ENCODE measurements at places on chromosomes 13 and 19.

- no peak for DNase-seq
Measured at GRCh38 chr19:19054315-19054938, 9.4 kb upstream of the SLC25A42 start.

DNA sequence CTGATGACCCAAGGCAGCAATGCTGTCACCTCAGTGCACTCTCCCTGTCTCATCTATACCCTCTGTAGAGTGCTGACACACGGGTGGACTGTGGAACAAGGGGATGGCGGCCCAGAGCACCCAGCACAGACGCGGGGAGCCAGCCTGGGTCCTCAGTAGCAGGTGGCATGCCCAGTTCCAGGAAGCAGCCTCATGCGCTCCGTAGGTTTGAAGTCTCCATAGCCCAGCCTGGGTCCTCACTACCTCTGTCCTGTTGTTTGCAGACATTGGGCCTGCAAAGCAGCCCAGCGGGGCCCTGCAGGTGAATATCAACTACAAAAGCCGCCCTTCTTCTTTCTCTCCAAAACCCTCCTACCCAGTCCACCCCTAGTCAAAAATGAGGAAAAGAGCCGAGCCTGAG, 5.0 kb upstream of the SLC7A9 start:
- DNase-seq: no peak

GRCh38 chr19:10260141-10260584, 8.1 kb downstream of the MRPL4 start:
- no peak for DNase-seq

DNA sequence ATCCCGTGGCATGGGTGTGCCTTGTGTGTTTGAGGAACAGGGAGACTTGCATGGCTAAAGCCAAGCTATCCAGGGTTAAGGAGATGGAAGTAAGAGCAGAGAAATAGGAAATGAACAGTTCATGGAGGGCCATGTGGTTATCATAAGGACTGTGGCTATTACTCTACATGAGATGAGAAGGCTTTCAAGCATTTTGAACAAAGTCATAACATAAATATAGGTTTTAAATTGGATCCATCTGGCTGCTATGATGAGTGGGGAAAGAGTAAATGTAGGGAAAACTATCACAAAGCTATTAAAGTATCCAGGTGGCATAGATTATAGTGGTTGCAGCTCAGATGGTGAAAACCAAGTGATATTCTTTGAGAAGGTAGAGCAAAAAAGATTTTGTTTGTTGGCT, 184.1 kb downstream of the PCDH17 start:
- no peak for DNase-seq

DNA sequence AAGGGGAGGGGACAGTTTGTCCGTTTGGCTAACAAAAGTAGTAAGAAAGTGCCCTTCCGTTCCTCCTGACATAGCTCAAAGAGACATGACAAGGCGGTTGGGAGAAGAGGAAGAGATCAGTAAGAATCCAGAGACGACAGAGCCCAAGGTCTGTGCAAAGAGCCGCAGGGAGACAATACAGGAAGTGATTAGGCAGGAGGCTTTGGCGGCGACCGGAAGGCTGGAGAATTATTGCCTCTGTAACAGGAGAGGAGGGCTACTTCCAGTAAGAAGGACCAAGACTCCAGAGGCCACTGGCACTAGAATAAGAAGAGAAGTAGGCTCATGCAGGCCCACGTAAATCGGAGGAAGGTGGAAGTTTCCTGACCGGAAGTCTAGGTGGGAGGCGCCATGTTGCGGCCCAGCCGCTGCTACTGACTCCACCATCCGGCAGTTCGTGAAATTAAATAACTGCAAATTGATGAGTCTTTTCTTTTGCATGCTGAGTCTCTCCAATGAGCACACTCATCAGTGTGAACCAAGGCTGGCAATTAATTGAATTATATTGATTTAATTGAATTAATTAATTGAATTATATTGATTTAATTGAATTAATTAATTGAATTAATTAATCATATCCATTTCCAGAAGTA, 9.9 kb downstream of the RFX2 start:
- DNase-seq: peak; percentile 34

GRCh38 chr13:28611654-28612131, 47.2 kb upstream of the POMP start:
- DNase-seq: no peak

DNA sequence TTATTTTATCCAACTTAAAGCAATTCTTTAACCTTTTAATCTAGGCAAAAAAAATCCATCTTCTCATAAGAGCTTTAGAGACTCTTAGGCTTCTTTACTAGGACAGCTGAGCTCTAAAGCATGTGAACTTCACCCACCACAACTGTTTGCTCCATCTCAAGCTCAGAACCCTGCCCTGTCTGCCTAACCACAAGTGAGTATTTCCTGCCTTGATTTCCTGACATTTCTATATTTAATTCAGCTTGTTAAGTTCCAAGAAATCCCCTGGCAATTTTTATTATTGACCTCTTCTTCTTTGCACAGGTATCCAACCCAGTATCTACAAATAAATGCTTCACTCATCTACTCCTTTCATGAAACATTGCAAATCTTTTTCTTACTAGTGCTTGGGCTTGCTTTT, 21.1 kb upstream of the CEACAM21 start:
- peak; percentile 37 for DNase-seq

DNA sequence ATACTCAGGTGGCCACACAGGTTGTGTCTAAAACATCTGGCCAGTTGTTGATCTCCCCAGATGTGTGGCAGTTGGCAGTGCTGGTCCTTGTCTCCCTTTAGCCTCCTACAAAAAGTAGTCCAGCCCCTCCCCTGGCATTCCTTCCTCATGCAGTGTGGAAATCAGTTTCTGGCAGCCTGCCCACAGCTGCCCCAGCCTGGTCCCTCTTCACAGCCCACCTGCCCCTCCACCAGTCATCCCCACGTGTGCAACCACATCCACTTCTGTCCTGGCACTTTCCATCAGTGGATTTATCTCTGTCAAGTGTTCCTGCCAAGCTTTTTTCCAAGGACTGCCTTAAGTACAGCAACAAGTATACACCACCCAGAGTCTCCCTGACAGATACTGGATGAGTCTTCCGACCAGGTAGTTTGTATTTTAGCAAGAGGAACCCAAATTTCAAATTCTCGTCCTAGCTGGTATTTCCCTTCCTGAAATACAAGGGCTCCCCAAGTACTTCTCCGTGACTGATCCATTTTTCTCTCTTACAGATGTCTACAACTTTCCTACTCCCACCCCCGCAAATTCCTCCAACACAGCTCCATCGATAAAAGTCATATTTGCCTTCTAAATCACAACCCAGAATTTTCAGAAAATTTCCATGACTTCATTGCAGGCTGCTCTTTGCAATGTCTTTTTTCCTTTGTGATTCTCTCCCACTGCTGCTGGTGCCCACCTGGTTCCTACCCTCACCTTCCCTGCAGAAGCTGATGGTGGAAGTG, 313.5 kb downstream of the FOXO1 start:
- no peak for DNase-seq

DNA sequence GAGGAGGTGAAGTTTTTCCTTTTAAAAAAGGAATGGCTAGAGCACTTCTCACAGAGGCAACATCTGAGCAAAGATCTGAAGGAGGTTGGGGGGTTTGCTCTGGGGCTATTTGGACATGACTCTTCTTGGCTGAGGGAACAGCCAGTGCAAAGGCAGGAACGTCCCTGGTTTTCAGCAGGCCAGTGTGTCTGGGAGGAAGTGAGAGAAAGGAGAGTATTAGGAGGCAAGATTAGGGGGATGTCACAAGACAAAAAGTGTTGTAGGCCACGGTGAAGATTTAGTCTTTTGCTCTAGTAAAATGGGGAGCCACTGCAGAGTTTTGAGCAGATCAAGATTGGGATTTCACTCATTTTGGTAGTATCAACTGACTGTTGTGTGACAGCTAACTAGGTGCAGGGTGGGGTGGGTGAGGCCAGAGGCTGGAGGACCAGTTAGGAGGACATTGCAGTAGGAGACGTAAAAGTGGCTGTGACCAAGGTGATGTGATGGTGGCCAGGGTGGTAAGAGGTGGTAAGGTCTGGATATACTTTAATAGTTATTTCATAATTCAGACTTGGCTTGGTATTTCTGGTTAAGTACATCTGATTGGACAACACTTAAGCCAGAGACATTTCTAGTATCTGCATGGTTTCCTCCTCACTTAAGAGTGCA, 40.6 kb downstream of the WDFY2 start:
- no peak for DNase-seq

DNA sequence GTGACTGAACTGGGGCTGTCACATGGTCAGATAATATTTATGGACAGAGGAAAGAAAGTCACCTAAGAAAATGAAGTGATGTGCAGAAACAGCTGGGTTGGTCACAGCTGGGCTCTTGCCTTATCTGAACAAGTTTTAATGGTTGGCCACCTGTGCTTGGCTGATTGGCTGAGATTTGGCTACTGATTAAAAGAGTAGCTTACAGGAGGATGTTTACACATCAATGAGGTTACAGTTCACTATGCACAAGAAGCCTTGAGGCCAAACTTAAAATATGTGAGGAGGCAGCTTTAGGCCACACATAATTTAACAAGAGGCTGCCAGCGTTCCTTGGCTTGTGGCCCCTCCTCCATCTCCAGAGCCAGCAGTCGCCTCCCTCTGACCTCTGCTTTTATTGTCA, 99.2 kb upstream of the C1QTNF9B start:
- DNase-seq: no peak

DNA sequence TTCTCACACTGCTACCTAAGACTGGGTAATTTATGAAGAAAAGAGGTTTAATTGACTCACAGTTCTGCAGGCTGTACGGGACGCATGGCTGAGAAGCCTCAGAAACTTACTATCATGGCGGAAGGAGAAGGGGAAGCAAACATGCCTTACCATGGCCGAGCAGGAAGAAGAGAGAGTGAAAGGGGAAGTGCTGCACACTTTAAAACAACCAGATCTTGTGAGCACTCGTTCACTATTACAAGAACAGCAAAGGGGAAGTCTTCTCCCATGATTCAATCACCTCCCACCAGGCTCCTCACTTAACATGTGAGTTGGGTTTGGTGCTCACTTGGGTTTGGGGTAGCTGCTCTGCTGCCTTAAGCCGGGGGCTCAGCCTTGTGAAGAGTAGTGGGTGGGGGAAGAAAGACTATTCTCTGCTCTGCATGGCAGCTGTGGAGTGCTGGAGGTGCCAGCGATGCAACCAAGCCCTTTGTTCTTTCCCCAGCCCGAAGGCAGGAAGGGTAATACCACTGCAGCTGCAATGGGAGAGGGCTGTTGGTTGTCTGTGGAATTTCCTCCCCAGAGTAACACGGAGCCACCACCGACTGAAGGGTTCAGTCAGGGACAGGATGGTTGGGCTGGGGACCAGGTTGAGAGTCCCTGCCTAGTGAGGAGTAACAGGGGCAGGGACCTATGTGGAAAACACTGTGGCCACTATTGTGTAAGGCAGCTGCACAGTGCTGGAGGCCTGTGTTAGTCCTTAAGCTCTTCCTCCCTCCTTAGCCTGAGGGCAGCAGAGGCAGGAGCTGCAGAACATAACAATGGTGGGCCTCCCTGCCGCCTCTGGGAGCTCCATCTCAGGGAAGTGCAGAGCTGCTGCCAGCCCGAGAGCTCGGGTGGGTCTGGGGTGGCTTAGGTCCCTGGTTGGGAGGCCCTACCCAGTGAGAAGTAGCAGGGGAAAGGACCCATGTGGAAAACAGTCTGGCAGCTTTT, 1262.5 kb downstream of the EFNB2 start:
- no peak for DNase-seq

- no peak for DNase-seq
Measured at GRCh38 chr19:31235806-31236205, 113.4 kb downstream of the TSHZ3 start.

- DNase-seq: no peak
Measured at GRCh38 chr19:36377541-36378178, 1.3 kb downstream of the ZFP14 start.

DNA sequence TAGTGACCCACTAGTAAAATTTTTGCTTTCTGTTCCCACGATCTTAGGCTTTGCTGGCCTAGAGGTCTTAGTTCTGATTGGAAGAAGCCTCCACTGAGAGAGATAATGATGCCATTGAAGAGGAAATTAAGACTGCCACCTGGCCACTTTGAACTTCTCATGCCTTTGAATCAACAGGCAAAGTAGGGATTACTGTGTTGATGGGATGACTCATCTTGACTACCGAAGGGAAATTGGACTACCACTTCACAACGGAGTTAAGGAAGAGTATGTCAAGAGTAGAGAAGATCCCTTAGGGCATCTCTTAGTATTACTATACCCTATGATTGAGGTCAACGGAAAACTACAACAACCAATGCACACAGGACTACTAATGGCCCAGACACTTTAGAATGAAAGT, 12.7 kb upstream of the FREM2 start:
- no peak for DNase-seq

- no peak for DNase-seq
Measured at GRCh38 chr13:33582121-33582520, 235.8 kb upstream of the RFC3 start.

DNA sequence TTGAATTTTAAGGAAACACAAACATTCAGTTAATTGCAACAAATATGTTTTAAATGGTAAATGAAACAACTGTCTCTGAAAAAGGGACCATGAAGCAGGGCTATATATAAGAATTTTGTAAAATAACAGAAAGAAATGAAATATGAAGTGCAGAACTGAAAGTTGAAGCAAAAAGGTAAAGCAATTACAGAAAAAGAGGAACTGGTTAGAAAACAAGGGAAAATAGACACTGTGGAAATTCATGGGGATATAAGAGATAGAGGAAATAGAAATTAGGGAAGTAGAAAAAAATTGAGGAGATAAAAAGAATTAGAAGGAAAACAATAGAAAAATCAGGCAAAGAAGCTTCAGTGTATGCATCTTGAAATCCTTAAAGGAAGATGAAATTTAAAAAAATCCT, 40.0 kb upstream of the TDRD3 start:
- DNase-seq: no peak

DNA sequence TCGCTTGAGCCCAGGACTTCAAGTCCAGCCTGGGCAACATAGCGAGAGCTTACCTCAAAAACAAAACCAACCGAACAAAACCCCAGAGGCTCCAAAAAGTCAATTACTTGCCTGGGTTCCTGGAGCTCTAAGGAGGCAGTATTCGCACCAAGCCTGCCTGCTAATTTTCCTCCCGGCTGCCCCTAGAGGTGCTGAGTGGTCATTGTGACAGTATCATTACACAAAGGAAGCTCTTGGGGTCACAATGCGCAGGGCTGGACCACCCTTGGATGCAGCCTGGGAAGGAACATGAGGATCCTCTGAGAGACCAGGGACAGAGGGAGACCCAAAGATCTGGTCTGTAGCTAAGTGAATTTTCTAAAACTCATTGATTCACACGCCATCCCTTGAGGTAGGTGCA, 8.5 kb upstream of the PEX11G start:
- no peak for DNase-seq

DNA sequence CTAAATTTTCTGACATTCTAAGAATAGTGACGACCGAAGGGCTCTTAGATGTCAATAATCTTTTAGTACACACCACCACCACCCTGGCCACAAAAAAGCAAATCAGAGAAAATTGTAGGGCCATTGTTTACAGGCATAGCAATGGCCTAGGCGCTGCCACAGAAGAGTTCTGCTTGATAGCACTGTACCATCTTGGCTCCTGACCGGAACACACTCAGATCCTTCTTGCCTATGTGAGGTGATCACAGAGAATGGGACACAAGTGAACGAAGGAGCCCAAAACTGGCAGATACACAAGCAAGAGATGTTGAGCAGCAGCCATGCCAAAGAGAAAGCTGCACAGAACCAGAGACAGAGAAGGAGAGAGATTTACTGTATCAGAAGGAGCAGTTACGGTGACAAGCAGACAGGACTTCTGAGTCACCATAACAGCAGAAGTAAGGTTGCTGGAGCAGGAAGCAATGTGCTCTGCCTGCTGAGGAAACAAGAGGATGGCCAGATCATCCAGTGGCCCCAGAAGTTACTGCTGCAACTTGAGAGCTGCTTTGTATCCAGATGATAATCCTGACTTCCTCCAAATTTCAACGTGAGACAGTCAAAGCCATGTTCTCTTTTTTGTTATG, 105.2 kb downstream of the SLITRK6 start:
- DNase-seq: no peak
